ENCODE measurements at places on chromosomes 2 and 18. TPM values are rescaled to one million over a fixed set of nuclear protein-coding genes. Genes with fewer than 3 reads are reported as not detected.

DNA sequence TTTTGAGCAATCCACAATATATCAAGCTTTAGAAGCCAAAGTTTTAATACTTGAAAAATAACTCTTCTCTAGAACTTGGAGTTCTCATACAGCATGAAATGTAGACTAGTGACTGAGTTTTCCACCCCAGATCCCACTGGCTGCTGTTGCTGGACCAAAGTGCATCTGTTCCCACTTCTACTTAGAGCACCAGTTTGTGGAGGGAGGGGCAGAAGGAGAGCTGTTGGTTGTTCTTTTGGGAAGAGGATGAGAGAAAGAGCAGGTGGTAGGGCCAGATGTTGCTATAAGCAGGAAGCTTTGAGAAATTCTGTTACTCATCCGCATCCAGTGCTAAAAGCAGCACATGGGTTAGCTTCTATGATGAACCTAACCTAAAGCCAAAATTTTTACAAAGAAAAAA is 59.0 kb downstream of the MBD2 start:
- DNase-seq, result no peak

GRCh38 chr2:99279969-99280695 is 20.9 kb downstream of the LYG1 start:
- DNase-seq, result no peak

GRCh38 chr2:25276569-25277465 is 64.9 kb downstream of the DNMT3A start:
- DNase-seq, result no peak

GRCh38 chr2:128636802-128637147 is 318.1 kb upstream of the HS6ST1 start:
- DNase-seq, result no peak

GRCh38 chr18:28512357-28512756 is 335.4 kb upstream of the CDH2 start:
- no peak for DNase-seq

DNA sequence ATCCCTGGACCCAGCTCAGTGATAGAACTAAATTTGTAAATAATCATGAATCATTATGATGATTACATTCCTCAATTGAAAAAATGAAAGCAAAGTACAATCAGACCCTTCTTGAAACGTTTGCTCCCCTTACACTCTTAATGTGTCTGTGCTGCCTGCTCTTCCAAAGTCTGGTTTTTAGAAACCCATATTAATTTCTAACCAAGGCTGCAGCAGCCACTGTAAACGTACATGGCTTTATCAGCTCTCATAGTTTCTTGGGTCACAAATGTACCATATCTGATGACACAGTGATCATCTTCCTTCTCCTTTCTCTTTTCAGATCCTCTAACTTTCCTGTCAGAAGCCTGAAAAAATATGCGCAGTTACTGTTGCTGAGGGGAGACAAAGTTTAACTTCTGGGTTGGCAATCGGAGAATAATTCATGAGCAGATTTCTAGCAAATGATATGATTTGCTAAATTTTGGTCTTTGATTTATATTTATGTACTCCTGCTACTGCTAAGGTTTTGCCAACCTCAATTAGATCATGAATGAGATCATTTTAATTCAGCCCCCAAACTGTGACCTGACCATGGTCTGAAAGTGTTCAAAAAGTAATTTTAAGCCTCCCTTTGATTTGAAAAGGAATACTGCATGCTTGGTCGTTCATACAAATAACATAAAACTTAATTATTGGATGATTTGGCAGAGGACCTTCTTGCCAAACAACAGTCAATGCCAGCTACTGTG is 12.3 kb downstream of the ZEB2 start:
- no peak for DNase-seq

DNA sequence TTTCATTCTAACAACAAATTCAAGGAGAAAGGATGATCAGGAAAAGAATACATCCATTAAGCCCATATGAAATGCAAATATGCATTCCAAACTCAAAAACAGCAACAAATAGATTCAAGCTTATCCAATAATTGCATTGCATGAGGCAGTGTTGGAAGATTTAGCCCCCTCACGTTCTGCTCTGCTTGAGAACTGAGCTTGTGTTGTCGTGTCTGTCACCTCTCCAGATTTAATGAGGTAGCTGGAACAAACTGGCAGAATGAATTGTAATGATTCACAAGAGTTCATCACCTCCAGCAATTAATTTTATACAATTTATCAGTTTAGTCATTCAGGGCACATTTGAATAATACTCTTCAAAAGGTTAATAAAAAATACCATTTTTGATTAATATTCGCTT is 54.8 kb downstream of the AP1S3 start:
- DNase-seq, result no peak

- DNase-seq, result no peak
These were observed 20.8 kb downstream of the EIF2AK3 start for GRCh38 chr2:88606371-88607030.

DNA sequence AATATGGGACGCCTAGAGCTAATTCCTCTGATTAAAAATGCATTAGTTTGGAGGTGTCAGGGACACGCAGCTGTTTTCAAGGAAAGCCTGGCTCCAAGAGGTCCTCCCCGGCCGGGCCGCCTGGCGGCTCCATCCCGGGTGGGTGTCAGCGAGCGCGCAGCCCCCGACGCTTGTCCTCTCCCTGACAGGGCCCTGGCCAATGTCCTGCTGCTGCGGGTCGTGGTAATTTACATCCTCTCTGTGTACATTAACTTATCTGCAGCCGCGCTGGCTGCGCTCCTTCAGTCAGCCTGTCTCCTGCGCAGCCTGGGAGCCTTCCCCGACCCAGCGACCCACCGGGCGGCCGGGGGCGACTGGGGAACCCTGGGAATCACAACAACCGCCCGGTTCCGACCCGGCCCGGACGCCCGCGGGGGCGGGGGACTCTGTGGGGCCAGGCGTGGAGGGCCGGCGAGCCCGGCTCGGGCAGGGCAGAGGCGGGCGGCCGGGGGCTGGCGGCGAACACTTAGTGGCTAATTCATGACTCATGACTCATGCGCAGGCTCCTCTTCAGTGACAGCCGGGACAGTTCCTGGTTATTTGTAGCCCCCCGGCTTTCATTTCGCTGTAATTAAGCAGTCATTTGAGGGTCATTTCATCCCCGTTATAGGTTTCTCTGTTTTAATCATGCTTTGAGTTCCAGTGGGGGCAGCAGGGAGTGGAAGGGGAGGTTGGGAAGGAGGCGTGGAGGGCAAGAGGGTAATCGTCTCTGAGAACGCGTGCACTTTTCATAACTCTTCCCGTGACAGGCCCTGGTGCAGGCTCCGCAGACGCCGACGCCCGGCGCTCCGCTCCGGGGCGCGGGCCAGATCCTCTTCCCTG is 141.9 kb upstream of the CTAGE1 start:
- peak; percentile 72 for DNase-seq

- DNase-seq, result no peak
These were observed 95.9 kb upstream of the MBOAT2 start for GRCh38 chr2:9099341-9099751.

GRCh38 chr2:19823507-19823906 is 78.3 kb downstream of the TTC32 start:
- no peak for DNase-seq

DNA sequence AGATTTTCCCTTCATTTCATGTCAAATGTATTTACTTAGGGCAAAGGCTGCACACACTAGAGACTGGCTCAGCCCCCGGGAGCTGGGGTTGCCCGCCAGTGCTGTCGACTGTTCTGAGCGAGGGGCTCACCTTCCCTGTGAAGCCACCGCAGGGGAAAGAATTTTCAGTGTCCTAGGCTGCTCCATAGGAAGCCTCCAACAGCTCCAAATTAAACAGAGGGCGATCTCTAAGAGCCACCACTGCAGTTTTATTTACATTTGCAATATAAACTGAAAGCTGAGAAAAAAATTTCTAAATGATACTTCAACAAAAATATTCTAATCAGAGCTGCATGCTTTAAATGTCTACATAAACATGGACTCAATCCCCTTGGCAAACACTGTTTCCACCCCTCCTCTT is 54.0 kb downstream of the UXS1 start:
- DNase-seq, result no peak

GRCh38 chr18:39441648-39442047 is 1876.0 kb upstream of the CELF4 start:
- no peak for DNase-seq

DNA sequence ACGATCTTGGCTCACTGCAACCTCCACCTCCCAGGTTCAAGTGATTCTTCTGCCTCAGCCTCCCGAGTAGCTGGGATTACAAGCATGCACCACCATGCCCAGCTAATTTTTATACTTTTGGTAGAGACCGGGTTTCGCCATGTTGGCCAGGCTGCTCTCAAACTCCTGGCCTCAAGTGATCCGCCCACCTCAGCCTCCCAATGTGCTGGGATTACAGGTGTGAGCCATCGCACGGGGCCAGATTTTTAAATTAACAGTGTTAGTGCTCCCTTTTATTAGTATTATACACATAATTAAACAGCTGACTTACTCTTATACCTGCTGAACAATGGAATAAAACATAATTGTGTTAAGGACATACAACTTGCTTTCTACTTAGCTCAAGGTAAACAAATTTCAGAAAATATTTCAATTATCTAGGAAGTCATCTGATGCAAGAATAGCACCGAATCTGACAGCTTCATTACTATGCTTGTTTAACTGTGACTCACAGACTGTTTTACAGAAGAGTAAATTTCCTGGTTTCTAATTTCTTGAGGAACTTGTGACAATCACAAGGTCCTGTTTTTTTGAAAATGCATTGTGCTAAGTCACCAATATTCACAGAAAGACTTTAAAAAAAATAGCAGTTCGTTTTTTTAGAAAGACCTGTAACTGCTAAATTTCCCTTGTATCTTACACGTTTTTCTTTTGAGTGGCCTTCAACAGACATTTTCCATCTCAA is 51.2 kb downstream of the SPIRE1 start:
- DNase-seq, result no peak

GRCh38 chr18:53838746-53839145 is 385.7 kb downstream of the MBD2 start:
- no peak for DNase-seq

DNA sequence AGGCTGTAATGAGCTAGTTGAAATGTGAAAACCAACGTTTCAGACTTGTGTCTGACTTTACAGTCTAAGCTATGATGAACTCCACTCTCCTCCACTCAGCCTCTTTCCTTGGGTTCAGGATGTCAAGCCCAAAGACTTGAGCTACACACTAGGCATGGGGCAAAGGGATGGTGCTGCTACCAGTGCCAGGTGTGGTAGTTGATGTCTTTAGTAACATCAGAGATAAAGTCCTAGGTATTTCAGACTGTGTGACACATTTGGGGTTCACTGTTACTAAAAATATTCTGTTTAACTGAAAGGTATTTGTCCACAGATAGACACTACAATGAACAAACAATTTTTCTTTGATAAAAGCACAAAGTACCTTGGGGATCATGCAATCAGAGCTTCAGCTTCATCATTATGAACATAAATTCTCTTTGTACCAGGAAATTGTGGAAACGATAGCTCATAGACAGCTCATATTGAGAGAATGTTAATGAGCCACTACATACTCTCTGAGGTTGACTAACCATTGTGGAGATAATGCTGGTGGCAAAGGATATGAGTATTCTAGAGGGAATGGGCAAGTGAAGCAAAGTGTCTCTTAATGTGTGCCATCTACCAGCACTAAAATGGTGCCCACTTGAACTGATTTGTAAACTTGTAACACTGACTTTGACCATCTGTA is 253.7 kb upstream of the THUMPD2 start:
- no peak for DNase-seq

- no peak for DNase-seq
These were observed 32.4 kb downstream of the SLC66A2 start for GRCh38 chr18:79919089-79919488.

- DNase-seq, result no peak
These were observed 93.7 kb upstream of the SH3BP4 start for GRCh38 chr2:234858145-234858544.

DNA sequence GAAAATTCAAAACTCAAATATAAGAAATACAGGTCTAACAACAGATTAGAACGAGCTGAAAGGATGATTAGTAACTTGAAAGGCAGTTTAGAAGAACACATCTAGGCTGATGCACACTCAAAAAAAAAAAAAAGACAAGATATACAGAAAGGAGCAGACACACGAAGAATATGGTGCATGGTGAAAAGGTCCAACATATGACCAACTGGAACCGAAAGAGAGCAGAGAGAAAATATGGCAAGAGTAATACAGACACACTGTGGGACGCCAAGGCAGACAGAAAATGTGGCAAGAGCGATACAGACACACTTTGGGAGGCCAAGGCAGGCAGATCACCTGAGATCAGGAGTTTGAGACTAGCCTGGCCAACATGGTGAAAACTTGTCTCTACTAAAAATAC is 39.8 kb downstream of the NDUFA10 start:
- no peak for DNase-seq

- no peak for DNase-seq
These were observed 17.8 kb downstream of the NPC1 start for GRCh38 chr18:23568281-23569138.

- peak; percentile 55 for DNase-seq
These were observed 776 bp upstream of the SPEG start for GRCh38 chr2:219433666-219434467.

GRCh38 chr2:58594762-58595161 is 353.6 kb upstream of the FANCL start:
- DNase-seq, result no peak

GRCh38 chr2:85578243-85579180 is 1.1 kb downstream of the VAMP8 start:
- DNase-seq, result no peak

DNA sequence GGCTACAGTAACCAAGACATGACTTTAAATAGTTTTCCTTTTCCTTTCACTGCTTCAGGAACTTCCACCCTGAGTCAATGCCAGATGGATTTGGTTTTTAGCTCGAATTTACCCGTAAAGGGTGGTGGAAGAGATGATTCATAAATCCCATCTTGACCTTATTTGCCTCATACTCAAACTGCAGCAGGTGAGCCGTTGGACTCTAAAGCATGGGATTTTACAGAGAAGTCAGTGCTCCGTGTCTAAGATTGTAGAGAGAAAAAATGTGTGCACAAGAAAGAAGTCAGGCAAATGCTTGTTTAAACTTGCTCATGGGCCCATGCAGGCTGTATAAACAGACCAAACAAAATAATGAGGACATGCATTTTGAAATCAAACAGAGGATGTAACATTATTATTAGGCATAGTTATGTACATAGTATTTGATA is 369.7 kb upstream of the TRIB2 start:
- no peak for DNase-seq

TGIF1 gene
- total RNA-seq, result 28.2 TPM

MAB21L4 gene
- total RNA-seq, result not detected

SLC19A3 gene
- total RNA-seq, result 1.6 TPM

ST8SIA5 gene
- not detected for total RNA-seq

HJURP gene
- total RNA-seq, result 59.1 TPM

ERBB4 gene
- total RNA-seq, result 0.07 TPM

NCKAP5 gene
- total RNA-seq, result not detected

CCDC141 gene
- total RNA-seq, result not detected
